ENCODE measurements at places on chromosomes 1 and 21.

- DNase-seq, result no peak
Measured at GRCh38 chr21:45892916-45893739, 88.4 kb upstream of the COL6A1 start.

DNA sequence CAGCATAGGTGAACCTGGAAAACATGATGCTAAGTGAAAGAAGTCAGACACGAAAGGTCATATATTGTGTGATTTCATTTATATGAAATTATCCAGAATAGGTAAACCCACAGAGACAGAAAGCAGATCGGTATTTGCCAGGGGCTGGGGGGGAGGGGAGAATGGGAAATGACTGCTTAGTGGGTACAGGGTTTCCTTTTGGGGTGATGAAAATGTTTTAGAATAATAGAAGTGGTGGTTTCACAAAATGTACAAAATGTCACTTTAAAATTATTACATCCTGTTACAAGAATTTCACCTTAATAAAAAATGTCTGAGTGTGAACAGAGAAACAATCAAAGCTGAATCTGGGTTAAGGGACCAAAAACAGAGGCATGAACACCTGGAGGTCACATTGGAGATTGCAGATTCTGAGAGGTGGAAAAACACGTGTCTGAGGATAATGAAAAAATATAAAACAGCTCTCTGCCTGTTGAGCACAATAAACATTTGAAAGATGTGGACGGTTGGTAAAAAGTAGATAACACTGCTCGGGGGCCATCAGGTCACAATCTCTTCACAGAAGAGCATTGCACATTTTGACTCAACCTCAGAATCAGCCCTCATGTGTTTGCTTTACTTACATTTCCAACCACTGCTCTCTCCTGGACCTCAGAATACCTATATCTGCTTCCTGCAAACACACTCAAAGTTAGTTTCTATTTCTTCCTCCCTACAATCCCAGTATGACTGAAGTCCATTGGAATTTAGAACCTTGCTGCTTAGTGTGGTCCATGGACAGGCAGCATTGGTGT, 3.2 kb downstream of the SLAMF6 start:
- DNase-seq, result no peak

DNA sequence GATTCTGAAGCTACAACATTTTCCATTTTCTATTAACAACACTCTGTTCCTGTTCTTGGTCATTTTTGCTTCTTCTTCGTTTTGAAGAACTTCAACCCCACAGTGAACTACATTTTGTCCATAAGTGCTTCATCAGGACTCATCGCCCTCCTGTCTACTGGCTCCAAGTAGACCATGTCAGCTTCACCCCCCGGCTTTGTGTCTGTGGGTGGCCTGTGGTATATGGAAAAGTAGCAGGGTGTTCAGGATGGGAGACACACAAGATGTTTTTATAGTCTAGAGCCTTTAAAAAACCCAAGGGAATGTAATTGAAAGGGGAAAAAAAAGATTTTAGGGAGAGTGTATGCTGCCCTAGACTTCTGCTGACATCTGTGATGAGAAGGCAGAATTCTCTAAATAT, 46.1 kb downstream of the GIPC2 start:
- DNase-seq, result no peak

DNA sequence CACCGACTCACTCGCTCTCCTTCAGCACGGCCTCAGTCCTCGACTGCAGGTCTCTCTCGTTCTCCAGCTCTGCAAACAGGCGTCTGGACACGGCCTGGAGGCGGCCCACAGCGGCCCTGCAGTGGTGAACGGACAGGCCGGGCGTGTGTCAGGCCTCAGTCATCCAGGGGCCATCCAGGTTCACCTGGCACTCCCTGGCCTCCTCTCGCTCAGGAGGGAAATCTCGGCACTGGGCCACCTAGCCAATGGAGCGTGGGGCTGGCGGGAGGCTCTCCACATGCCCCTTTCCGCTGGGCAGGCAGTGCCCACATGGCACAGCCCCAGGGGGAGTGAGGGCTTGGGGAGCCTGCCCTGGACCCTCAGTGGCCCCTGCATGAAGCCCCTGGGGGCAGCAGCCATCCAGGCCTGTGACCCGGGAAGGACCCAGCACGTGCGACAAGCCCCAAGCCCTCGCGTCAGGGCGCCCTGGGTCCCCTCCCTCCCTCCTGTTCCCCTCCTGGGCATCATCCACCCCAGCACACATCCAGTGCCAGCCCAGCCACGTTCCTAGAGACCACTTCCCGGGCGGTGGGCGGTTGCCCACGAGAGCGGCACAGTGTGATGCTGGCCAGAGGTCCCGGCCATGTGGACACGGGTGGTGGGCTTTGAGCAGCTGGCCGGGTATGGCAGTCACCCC, 18.1 kb downstream of the CFAP74 start:
- no peak for DNase-seq

GRCh38 chr1:76073481-76073880, 1.1 kb upstream of the ST6GALNAC3 start:
- no peak for DNase-seq

DNA sequence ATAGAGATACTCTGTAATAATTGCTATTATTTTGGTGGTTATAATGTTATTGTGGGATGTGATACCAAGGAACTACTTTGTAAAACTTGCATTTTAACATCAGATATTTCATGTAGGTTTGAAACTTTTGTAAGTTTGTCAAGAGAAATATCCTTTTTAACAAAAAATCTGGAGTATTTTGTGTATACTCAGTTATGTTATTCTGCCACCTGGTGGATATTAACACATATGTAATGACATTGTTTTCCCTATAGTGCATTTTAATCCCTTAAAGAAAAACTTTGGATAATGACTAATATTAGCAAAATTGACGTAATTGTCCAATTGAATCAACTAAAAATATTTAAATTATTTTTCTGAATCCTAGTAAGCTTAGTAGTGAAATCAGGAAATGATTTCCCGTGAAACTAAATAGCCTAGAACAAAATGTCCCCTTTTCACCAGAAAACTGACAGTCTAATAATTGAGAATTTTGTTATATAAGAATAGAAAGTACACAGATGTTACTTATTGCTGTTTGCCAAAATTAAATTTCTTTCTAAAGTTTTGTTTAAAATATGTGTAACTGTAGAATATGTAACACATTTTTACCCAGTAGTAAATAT, 39.6 kb downstream of the KCTD3 start:
- DNase-seq, result no peak

DNA sequence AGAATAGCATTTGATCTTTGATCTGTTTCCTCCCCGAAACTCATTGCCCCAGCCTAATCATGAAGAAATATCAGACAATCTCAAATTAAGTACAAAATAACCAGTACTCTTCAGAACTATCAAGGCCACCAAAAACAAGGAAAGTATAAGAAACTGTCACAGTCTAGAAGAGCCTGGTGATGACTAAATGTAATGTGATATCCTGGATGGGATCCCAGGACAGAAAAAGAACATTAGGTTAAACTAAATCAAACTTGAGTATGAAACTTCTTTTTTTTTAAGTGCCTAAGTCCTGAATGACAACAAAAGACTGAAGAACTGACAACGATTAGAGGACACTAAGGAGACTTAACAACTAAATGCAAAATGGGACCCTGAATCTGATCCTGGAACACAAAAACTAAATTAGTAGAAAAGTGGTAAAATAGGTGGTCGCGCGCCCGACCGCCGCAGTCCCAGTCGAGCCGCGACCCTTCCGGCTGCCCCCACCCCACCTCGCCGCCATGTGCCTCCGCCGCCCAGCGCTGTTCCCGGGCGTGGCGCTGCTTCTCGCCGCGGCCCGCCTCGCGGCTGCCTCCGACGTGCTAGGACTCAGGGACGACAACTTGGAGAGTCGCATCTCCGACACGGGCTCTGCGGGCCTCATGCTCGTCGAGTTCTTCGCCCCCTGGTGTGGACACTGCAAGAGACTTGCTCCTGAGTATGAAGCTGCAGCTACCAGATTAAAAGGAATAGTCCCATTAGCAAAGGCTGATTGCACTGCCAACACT, 5.5 kb upstream of the PRKAB2 start:
- DNase-seq, result no peak

DNA sequence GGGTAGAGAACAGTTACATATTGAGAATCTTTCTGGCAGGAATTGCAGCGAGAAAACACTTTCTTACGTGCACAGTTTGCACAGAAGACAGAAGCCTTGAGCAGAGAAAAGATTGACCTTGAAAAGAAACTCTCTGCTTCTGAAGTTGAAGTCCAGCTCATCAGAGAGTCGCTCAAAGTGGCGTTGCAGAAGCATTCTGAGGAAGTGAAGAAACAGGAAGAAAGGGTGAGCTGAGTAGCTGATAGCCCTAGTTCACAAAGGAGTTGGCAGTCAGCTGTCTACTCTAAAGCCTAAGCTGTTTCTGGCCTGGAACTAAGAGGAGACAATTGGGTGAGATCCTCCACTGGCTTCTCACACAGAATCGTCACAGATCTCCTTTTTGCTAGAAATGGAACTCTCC, 20.3 kb upstream of the SH3BGRL3 start:
- DNase-seq, result no peak

- DNase-seq, result peak; percentile 65
Measured at GRCh38 chr1:113904293-113904673, 316 bp downstream of the AP4B1 start.

DNA sequence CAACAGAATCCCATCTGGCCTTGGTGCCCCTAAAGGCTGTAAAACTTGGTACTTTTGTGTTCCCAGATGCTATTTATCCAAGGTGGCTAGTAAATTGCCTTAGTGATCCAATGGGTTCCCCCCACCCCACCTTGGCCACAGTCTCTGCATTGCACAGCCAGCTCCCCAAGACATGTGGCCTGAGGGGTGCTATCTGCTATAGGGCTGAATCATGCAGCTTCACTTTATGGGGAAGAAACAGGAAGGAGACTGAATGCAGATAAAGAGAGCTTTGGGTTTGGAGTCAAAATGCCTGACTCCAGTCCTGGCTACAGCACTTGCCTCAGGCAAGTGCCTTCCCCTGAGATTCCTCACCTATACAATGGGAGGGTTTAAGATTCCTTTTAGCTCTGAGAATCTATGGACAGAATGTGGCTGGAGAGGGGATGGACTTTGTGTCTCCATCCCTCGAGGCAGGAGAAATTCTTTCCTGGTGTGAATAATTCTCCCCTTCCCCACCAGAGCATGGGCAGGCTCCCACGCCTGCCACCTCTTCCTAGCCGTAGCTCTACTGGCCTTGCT, 6.5 kb downstream of the RHEX start:
- DNase-seq, result no peak

- DNase-seq, result no peak
Measured at GRCh38 chr1:60791226-60791625, 291.1 kb upstream of the NFIA start.

DNA sequence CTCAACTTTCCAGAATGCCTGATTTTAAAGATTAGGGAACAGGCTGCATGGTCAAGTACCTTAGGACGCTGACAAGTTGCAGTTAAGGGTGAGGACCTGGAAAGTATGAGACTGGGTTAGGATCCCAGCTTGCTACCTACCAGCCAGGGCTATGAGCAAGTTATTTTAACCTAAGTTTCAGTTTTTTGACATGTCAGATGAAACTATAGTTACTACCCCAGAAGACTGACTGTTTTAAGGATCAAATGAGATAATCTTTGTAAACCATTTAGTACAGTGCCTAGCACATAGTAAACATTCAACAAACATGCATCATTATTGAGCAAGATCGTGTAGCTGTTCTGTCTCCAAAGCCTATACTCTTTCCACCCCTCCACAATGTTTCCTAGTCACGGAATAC, 14.4 kb downstream of the THEMIS2 start:
- no peak for DNase-seq

DNA sequence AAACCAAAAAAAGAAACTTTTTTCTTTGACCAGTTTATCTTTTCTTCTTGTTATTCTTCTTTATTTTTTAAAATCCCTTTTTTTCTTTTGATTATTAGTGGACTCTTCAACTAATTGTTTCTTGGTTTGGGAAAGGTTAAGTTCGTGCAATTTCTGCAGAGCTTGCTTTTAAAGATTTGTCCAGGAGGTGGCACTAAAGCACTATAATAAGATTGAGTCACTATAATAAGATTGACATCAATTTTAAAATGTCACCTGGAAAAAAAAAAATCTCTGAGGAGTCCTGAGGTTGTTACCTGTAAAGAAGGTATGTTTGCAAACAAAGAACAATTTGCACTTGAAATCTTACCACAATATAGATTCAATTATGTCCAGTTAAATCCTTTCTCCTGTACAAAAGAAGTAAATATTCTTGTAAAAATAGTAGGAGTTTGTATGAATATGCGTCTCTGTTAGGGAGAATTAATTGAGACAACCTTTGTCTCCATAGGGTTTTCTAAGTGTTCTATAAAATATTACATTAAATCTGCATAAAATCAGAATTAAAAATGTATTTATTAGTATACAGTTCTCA, 166.7 kb downstream of the ADGRL4 start:
- DNase-seq, result no peak

DNA sequence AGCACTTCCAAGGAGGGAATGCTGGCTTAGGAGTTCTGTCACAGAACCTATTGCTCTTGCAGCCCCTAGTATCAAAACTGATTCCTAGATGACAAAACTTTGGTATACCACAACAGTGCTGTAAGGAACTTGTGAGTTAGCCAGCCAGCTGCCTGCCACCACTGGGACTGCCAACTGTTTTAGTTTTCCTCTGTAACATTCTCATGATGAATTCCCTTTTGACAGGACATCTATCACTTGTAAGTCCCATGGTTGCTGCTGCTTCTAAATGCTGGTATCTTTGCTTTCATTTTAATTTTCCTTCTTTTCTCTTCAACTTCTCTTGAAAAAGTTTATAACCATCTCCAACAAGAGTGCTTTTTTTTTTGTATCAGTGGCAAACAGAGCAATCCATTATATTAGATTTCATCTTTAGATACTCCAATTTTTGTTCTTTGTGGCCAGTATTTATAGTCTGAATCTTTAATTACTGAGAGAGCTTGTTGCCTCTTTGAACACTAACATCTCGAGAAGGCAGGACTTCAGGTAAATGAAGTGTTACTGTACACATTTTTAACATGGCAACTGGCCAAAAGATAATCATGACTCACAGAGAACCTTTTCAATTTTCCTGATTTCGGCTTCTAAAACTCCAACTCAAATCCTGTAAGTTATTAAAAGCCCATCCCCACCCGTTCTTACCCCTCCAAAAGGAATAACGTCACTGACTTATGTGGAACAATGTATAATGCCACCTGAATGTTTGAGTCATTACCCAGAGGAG, 19.8 kb downstream of the DBT start:
- no peak for DNase-seq

DNA sequence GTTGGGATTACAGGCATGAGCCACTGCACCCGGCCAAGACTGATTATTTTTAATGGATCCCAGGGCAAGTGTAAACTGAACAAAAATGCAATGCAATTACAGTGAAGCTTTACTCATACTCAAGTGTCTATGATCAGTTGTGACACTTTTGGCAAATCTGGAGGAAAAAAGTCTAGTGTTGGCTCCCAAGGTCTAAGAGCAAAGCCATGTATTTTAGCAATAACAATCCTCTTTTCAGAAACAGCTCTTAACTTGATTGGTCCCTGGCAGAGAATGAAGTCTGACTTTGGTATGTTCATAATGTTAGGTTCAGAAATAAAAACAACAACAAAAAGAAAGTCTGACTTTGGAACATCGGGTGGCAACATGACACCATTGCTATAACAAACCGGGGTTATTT, 40.2 kb upstream of the C1orf53 start:
- no peak for DNase-seq

GRCh38 chr1:156647351-156647750, 5.4 kb downstream of the BCAN start:
- DNase-seq, result no peak

- no peak for DNase-seq
Measured at GRCh38 chr1:244063498-244063897, 12.4 kb downstream of the ZBTB18 start.

- DNase-seq, result no peak
Measured at GRCh38 chr1:36143424-36143823, 5.9 kb downstream of the TRAPPC3 start.
